ENCODE measurements at places on chromosomes 7 and 10.

GRCh38 chr7:51224811-51225595, 91.6 kb downstream of the COBL start:
- DNase-seq, result peak; percentile 72

DNA sequence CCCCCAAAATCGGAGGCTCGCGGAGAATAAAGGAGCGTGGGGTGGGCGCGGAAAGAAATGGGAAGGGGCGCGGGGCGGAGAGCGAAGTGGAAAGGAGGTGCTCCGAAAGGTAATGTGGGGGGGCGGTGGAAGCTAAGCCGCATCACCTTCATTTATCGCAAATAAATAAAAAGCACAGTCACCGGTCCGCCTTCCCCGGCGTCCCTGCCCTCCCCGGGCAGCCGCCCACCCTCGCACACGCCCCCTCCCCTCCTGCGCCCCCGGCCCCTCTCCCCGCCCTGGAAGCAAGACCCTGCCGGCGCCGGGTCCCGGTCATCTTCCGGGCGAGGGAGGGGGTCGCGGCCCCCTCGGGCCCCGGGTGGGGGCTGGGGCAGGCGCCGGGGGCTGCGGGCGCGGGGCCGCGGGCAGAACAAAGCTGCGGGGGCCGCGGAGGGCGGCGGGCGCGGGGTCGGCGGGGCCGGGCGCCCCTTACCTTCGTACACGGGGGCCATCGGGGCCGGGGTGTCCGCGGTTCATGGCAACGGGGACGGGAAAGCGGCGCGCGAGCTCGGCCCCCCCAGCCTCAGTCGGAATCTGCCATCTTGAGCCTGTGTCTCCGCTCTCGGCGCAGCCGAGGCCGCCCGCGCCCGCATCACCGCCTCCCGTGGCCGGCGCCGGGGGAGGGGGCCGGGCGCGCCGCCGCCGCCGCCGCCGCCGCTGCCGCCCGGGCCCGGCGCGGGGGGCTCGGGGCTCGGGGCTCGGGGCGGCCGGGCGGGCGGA, 486 bp downstream of the HIPK2 start:
- DNase-seq, result no peak

GRCh38 chr10:122164023-122164601, 107.0 kb upstream of the BTBD16 start:
- peak; percentile 89 for DNase-seq

DNA sequence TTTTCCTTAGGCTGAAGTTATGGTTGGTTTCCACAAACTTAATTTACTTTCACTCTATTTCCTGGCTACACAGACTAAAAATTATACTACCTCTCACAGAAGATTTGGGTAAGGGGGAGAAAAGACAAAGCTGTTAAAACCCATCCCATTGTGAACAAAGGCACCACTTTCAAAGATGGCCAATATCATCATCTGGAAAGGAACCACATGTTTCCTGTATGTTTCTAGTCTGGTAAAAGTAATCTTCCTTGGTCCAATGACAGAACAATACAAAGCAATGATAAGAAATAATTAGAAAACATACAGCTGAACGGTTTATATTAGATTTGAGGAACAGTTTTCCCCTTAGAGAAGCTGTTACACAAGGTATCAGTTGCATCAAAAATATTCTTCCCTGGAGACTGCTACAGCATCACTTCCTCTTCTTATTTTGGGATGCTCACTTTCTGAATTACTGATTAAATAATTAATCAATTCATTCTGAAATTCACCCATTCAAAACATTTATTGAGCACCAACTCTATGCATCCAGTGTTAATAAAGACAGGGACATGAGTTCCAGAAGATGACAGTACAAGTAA, 8.5 kb upstream of the SFR1 start:
- DNase-seq, result no peak

DNA sequence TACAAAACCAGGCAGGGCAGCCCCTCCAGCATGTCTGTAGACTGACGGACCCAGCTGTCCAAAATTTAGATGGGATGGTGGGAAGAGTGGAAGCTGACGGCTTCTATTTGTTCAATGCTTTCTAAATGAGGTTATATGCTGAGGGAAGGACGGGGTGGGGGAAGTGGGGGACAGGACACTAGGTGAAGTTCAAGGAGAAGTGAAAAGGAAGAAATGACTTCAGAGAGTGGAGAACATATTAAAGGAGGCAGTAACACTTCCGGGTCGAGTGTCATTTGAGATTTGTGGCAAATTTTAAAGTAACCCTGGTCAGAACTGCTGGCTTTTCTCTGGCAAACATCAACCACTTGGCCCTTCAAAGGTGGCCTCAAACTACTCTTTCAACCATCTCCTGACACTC, 9.4 kb downstream of the PIP4K2A start:
- DNase-seq, result no peak

DNA sequence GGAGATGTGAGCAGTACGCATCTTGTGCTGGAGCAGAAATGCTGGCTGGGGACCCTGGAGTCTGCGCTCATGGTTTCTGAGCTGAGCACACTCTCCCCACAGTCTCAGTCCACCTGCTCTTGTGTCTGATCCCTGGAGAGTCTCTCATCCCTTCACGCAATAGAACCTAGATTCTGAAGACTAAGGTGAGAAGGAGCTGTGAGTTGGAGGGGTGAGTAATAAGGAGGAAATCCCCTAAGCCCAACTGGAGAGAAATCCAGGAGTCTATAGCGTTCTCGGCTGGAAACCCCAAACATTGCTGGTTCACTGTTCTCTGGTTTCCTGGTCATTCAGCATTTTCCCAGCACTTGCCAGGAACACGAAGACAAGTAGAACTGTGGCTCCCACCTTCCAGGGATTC, 68.3 kb upstream of the SMNDC1 start:
- DNase-seq, result no peak

DNA sequence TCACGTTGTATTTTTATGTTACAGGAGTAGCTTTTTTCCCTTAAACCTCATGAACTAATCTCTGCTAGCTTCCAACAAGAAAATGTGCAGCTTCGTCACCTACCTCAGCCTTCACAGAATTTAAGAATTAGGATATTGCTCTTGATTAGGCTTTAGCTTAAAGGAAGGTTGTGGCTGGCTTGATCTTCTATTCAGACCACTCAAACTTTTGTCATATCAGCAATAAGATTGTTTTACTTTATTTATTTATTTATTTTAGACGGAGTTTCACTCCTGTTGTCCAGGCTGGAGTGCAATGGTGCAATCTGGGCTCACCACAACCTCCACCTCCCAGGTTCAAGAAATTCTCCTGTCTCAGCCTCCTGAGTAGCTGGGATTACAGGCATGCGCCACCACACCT, 125.6 kb upstream of the GPR22 start:
- DNase-seq, result no peak

GRCh38 chr7:107891636-107892366, 818 bp downstream of the DLD start:
- DNase-seq, result no peak

GRCh38 chr10:73495884-73496674, at the start of gene PPP3CB:
Gene PPP3CB, minus strand, starts transcription at chr10:73496024. Its CDS starts 135 bp downstream, at chr10:73495889.
- DNase-seq, result peak; percentile 94

DNA sequence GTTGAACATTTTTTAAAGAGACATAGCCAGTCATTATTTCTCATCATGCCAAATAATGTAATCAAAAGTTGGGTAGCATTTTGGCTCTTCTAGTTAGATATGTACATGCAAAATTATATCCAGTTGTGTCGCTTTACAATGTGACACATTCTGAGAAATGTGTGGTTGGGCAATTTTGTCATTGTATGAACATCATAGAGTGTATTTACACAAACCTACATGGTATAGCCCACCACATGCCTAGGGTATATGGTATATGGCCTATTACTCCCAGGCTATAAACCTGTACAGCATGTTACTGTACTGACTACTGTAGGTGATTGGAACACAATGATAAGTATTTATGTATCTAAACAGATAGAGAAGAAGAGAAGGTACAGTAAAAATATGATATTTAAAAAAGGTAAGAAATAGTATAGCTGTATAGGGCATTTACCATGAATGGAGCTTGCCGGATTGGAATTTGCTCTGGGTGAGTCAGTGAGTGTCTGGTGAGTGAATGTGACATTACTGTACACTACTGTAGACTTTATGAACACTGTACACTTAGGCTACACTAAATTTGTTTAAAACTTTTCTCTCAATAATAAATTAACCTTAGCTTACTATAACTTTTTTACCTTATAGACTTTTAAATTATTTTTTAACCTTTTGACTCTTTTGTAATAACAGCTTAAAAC, 16.5 kb downstream of the ZNF365 start:
- no peak for DNase-seq

DNA sequence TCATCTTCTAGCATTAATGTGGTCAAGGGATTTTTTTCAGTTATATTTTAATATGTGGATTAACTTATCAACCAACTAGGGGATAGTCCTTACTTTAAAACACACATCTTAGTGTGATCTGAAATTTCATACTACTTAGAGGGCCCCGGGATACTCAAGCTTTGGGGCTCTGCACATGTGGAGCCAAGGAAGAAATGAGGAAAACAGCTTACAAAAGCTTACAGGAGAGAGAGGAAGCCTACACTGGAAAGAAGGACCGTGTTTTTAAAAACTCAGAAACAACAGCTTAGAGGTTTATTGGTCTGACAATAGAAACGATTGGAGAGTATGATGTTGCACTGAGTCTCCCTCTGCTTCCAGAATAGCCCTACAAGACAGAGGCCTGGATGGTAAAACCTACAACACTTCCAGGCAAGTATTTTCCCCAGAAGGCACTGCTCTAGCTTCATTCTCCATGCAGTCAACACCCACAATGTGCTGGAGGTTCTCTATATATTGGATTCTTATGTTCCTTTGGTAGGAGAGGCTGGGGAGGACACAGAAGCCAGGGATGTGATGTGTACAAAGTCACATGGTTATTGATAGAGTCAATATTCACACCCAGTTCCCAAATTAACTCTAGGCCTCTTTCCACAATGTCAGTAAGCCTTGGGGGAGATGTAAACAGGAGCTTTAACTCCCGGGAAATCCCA, 47.3 kb downstream of the JCAD start:
- DNase-seq, result no peak

- no peak for DNase-seq
Measured at GRCh38 chr7:127892488-127893314, 138.5 kb downstream of the LRRC4 start.

DNA sequence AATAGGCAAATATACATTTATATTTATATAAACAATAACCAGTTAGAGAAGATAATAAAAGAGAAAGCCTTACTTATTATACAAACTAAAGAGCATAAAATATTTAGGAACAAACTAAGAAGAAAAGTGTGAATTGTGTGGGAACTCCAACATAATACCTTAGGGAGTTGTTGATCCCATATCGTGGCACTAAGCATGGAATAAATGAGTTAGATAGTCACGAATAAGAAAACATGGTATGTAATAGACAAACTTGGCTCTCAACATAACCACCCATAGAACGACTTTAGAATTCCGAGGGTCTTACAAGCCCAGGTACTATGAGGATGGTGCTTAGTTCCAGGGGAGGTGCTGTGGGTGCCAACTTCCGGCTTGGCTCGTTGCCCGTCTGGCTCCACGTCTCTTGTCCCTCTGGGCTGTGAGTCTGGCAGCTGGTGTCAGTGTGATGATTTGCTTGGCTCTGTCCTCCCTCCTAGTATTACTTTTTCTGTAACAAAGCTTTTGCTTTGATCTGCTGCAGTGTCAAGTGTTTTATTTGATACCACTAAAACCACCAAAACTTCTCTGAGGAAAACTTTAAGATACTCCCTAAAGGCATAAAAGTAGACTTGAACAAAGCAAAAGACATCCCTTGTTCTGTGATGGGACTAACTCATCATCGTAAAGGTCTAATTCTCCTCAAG, 9.5 kb upstream of the RBM20 start:
- DNase-seq, result peak; percentile 96

DNA sequence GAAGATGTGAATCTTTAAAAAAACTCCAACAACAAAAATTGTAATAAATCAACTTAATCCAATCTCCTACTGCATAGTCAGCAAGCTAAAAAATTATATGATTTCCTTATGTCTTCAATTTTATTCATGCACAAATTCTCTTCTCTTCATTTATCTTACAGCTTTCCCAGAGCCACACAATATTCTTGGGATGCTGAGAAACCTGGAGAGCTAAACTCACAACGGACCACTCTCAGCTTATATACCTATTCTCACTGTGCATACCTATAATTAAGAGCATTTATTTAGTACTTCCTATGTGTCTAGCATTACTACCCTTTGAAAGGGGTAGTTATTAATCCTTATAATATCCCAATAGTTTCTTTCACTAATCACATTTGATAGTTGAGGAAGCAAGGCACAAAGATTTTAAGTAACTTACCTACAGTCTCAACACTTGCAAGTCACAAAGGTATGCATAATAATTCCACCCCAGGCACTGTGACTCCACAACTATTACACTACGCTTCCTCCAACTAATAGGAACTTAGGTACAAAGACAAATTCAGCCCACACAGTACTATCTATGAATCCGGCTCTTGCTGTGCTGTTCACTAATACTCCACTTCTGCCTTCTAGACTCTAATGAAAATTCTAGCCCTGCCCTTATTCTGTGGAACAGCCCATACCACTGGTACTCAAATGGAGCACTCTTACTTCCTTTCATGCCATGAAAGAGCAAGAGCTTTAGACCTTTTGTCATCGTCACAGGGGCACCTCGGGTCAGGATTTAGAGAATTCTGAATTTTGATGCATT, 5.1 kb downstream of the CCDC71L start:
- DNase-seq, result no peak

DNA sequence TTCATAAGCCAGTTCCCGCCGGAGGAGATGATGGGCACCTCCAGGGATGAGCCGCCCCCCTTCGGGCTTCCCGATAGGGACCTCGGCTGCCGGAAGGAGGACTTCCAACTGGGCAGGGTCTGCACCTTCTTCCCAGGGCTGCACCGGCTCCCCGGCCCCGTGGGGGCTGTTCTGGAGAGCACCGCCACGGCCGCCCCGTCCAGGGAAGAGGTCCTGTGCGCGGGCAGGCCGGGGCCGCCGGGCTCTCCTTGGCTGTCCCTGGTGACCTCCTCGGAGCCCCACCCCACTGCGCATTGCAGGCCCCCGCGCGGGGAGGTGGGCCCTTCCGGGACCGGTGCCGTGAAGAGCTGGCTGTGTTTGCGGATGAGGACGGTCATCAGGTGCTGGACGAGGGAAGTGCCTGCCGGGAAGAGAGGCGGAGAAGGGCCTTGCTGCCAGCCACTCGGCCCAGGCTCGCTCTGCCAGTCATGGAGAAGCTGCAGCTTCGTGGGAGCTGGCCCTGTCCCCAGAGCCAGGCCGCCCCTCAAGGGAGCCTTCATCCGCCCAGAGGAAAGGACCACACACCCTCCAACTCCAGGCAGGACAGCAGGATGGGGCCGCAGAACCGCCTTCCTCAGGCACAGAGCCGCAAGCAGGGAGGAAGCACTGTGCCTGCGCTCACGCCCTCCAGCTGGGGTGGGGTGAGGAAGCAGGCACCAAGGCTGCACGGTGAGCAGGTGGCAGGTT, 144.4 kb downstream of the MAPK8 start:
- DNase-seq, result no peak

Data from NCI-H510A treated with DMSO at 0.1 percent for 48 hours (cell line).